ENCODE measurements at places on chromosomes 12 and 14.

DNA sequence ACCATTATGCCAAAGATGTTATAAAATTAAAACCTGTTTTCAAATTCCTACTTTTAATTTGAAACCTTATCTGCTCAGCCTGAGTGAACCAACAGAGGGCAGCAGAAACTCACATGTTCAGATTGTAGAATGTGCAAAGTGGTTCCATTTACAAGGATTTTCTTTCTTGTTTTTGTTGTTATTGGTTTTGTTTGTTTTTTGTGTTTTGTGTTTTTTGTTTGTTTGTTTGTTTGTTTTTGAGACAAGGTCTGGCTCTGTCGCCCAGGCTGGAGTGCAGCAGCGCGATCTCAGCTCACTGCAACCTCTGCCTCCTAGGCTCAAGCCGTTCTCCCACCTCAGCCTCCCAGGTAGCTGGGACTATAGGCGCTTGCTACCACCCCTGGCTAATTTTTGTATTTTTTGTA, 22.8 kb upstream of the GARIN2 start:
- DNase-seq, result peak; percentile 43

- no peak for DNase-seq
Measured at GRCh38 chr14:79436335-79436734, 775.0 kb downstream of the DIO2 start.

GRCh38 chr12:132444957-132445883, 44.7 kb upstream of the FBRSL1 start:
- no peak for DNase-seq

DNA sequence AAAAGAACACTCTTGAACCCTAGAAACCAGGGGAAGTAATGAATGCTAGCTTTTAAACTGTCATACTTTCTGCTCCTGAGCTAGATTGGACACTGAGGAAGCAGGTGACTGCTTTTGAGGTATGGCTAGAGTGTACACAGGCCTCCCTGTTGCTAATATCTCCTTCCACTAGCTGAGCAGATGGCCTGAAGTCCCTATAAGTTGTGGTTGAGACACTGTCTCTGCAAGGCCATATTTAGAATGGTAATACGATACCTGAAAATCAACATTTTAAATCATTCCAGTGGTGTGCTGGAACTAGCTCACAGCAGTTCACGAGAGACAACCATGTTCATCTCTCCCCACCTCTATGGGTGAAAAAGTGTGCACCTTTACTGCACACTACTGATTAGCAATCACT, 46.4 kb upstream of the BMP4 start:
- no peak for DNase-seq

- DNase-seq, result no peak
Measured at GRCh38 chr14:20907214-20907613, 16.0 kb downstream of the RNASE3 start.

DNA sequence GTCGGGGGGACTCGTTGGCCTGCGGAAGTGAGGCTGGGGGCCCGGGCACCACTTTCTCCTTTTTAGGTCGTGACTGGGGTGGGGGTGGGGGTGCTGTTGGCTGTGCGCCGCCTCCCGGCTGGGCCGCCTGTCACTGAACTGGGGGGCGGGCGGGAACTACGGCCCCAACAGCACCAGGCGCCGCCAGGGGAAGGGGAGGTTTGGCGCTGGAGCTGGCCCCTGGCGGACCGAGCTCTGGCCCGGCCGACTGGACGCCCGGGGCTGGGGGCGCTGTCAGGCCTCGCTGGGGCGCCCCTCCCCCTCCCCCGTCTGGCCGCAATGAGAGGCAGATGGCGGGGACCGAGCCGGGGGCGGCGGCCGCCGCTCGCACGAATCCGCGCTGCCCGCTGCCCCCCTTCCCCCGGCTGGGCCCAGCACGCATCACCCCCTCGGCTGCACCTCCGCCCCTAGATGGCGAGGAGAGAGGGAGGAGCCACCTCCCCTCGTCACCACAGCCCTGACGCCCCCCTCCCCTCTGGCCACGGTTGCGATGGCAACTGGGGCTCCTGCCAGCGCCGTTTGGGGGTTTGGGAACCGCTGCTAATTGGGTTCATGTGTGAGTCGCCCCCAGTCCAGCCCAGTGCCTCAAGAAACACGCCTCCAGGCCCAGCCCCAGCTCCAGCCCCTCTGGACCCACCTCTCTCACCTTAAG, 723 bp downstream of the NFATC4 start:
- DNase-seq, result peak; percentile 44
